ENCODE measurements at places on chromosomes 6 and 20.

- no peak for DNase-seq
These were observed 634.2 kb upstream of the IMPG1 start for GRCh38 chr6:76706631-76707030.

GRCh38 chr20:50624351-50625016 is 66.9 kb downstream of the RIPOR3 start:
- no peak for DNase-seq

DNA sequence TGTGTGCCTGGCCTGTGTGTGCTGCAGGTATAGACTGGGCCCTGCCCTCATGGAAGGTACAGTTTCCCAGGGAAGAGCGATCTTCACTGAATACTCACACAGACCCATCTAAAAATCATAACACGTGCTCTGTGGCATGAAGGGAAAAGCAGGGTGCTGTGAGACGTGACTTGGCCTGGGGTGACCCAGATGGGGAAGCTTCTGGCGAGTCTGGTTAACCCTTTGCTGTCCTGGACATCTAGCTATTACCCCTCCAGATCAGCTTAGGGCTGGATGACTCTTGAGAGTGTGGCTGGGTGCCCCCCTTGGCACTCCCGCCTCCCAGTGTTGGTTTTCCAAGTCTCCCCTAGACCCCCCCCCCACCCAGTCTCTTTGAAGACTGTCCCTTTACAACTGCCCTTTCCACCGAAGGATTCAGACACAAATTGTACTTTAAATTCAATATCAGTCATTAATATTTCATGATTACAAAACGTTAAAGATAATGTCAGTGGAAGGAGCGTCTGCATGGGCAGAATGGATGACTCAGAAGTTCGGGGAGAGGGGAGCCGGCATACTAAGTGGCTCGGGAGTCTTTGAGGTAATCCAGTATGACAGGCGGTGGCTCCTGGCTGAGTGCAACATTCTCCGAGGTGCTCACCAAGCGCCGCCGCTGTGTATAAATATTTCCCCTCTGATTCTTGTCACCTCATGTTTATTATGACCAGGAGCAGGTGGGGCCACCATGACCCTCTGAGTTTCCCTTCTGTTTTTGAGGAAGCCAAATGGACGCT is 77.3 kb downstream of the CD40 start:
- no peak for DNase-seq

- DNase-seq = no peak
These were observed 10.4 kb downstream of the KIF6 start for GRCh38 chr6:39714802-39715201.

DNA sequence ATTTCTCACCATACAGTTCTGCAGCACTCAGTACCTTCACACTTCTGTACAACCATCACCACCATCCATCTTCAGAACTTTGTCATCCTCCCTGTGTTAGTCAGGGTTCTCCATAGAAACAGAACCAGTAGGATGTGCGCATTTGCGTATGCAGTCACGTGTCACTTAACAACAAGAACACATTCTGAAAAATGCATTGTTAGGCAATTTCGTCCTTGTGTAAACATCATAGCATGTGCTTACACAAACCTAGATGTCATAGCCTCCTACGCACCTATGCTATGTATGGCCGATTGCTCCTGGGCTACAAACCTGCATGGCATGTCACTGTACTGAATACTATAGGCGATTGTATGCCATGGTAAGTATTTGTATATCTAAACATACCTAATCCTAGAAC is 66.2 kb upstream of the PTPRT start:
- no peak for DNase-seq

- no peak for DNase-seq
These were observed 977 bp downstream of the HMGN4 start for GRCh38 chr6:26539071-26539615.

DNA sequence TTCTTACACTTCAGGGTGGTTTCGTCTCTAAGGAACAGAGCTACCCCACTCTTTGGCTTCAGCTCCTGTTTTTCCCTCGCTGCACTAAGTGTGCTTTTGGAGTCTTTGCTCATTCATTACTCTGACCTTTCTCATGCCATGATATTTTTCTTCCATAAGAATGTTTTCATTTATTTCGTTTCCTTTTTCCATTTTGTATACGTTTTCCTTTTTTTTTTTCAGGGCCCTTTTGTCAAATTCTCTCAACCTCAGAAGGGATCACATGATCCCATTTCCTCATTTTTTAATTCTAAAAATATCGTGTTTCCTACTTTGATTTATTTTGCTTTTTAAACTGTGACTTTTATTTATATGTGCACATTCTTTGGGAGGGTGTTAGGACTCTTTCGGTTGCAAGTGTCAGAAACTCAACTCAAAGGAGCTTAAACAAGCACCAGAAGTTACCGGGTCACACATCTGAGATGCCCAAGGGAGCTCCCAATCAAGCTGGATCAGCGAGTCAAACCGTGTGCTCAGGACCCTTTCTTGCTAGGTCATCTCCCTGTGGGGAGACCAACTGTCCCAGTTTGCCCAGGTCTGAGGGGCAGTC is 40.6 kb downstream of the GCNT2 start:
- DNase-seq = no peak

DNA sequence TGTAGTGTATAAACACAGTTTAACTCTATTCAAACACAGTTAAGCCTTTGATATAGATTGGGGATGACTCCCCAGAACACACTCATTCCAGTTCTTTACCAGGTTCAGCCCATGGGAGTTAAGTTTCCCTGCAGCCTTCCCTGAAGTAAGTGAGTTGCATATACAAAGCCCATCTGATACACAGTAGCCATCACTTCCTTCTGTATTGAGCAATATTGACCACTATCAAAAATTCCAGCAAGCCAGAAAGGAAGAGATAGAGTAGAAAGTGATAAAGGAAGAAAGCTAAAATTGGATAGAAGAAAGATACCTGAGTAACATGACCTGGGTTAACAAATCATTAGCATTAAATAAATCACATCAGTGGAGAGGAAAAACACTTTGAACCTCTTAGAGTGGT is 34.6 kb downstream of the DEFB114 start:
- DNase-seq = no peak

- no peak for DNase-seq
These were observed 58.1 kb downstream of the NUS1 start for GRCh38 chr6:117733341-117733740.

DNA sequence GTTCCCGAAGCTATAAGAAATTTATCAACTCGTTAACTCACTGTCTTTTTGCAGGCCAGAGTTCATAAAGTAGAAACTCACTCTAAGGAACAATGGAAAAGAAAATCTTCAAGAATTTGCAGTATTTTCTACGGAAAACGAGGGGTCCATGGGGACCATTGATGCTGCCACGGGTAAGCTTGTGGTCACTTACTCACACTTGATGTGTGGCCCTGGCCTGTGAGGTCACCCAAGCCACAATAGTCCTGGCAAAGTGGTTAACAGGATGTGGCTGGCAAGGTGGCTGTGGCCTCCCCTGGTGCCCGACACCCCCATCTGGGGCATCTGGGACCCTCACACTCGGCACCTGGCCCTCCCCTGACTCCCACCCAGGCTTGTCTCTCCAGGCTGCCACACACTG is 123.4 kb downstream of the C6orf118 start:
- no peak for DNase-seq

DNA sequence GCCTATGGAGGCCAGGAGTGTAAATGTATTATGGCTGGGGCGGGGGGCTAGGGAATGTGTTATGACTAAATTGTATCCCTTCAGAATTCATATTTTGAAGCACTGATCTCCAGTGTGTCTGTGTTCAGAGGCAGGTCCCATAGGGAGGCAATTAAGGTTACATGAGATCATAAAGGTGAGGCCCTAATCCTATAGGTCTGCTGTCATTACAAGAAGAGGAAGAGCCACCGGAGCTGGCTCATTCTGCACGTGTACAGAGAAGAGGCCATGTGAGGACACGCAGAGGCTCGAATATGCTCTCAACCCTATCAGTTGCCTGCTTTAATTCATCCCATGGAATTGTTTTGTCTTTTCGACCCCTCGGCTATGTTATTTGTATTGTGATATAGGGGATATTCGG is 76.9 kb downstream of the VTA1 start:
- DNase-seq = no peak

DNA sequence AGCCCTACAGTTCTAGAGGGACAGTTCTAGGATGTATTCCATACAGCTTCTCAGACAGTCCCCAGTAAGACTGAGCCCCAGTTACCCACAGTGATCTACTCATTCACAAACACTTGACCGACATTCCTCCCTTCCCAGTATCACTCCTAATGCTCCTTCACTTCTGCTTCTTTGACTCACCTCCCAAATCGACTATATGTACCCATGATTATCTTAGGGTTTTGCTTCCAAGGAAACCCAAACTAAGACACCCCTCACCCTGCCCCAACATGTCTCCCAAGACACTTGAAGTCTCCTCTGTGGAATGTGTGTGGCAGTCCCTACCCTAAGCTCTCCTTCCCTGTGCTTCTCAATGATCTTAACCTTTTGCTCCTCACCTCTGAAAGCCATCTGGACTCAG is 23.6 kb upstream of the TGM6 start:
- DNase-seq = no peak

DNA sequence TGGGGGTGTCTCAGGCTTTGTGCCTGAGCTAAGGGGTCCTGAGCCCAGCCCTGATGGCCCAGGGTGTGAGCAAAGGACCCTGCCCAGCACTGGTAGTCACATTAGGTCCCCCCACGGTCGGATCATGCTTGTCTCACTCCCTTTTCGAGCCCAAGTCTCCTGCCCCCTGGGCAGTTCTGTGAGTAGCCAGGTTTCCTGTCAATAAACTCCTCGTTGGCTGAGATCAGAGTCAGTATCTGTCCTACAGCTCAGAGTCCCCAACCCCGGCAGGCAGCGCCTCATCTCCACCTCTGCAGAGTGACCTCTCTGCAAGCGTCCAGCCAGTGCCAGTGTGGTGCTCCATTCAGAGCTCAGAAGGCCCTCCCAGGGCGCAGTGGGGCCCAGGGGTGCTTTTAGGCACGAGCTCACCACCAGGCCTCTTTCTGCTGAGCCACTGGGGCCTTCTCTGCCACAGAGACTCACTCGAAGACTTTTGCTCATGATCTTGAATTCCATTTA is 93.7 kb upstream of the PMEPA1 start:
- no peak for DNase-seq

- no peak for DNase-seq
These were observed 76.1 kb upstream of the FOXQ1 start for GRCh38 chr6:1235825-1236224.

GRCh38 chr6:2072453-2072852 is 173.0 kb downstream of the GMDS start:
- no peak for DNase-seq

DNA sequence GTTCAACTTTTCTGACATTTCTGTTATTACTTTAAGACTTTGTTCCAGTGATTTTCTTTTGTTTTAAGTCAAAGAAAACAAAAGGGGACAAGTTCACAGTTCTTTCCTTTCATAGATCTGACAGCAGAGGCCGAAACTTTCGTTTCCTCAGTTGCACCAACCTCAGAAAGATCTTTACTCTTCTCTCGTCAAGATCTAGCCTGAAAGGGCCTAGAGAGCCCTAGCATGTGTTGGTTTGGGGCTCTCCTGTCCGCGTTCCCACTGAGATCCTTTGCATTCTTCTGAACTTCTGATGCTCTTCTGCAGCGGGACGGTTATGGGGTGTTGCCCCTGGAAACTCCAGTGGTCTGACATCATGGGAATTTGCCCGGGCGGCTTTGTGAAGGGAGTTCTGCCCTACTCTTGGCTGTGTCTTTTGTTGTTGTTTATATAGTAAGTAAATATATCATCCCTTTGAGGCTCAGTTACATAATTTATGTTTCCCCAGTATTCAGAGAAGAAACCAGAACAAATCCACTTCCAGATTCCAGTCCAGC is 129.1 kb downstream of the SASH1 start:
- no peak for DNase-seq

GRCh38 chr6:71675386-71675785 is 211.0 kb upstream of the RIMS1 start:
- no peak for DNase-seq

GRCh38 chr20:63572788-63573646 is 1.0 kb downstream of the HELZ2 start:
- no peak for DNase-seq

GRCh38 chr20:1894471-1894950 is 696 bp upstream of the SIRPA start:
- no peak for DNase-seq

DNA sequence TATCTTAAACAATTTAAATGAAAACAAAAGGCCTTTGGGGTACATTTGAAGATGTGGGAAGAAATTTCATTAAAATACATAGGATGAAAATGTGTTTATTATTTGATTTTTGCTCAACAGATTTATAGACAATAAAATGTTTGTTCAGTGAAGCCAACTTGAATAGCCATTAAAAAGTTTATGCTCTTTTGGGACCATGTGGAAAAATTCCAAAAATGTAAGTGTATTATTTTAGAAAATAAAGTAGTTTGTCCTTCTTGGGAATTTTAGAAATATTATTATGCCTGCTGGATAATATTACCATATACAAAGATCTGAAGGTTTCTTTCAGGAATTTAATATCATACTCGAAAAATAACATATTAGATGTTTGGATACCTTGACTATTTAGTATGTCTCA is 131.3 kb downstream of the EPM2A start:
- DNase-seq = no peak

DNA sequence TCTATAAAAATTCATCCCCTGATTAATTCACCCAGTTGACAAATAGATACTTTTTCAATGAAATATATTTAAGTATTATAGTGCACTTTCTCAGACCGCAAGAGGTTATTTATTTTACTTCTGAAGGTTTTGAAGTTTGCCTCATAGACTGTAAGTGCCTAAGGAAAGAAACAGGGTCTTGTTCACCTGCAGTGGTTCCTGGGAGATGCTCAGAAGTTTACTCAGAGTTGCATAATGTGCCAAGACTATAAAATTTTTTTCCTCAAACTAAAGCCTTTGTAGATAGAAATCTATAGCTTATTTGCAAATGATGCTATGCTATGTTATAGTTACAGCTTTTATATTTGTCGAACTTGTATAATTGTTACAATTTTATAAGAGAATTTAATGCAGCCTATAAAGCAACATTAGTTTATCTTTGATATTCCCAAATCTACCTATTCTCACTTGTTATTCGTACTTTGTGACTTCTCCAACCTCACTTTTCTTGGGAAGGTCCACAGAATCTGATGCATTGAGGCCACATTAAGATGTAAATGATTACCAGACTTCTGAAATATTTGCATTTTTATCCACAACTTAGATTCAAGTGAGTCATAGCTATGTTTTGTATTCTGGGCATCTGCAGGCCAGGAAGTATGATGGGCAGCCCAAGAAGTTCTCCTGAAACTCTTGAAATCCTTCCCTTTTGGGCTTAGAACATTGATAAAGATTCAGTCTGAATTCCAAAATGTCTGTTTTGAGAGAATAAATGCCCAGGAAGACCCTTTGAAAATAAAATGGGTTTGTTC is 35.7 kb downstream of the KCNQ5 start:
- no peak for DNase-seq

DNA sequence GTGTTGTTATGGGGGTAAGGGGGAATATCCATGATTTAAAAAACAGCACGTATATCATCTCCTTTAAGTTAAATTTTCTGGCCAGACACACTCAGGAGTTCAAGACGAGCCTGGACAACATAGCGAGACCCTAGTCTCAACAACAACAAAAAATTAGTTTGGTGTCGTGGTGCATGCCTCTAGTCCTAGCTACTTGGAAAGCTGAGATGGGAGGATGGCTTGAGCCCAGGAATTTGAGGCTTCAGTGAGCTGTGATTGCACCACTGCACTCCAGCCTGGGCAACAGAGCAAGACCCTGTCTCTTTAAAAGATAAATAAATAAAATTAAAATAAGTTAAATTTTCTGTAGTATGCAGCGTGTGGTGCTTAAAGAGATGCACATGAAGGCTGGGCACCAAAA is 31.5 kb upstream of the SRSF6 start:
- no peak for DNase-seq

GRCh38 chr6:110348961-110349690 is 9.0 kb downstream of the METTL24 start:
- DNase-seq = no peak

- no peak for DNase-seq
These were observed 81.8 kb downstream of the NFATC2 start for GRCh38 chr20:51460569-51461265.
